ENCODE measurements at places on chromosomes 12 and 14.
A peak's percentile ranks its signal among the peaks of the same experiment; 100 is the strongest.

DNA sequence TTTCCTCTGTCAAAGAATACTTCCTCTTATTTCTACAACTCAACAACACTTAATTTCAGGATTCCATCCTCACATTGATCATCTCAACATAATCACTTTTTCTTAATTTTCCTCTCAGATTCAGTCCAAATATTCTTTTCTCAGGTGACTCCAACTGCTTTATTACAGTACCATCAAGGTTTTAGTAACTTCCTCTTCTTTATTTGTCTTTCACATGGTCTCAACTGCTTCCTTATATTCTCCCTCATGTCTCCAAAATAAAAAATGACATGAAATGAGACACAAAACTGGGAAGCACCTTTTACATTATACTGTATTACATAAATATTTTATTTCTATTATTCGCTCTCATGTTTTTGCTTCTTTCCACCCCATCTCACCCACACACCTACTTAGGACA, 55.5 kb downstream of the PPP2R5E start:
- DNase-seq = no peak

- no peak for DNase-seq
These were observed 334.9 kb downstream of the RMST start for GRCh38 chr12:97797473-97797872.

- no peak for DNase-seq
These were observed 92.7 kb downstream of the B4GALNT3 start for GRCh38 chr12:552466-552865.

DNA sequence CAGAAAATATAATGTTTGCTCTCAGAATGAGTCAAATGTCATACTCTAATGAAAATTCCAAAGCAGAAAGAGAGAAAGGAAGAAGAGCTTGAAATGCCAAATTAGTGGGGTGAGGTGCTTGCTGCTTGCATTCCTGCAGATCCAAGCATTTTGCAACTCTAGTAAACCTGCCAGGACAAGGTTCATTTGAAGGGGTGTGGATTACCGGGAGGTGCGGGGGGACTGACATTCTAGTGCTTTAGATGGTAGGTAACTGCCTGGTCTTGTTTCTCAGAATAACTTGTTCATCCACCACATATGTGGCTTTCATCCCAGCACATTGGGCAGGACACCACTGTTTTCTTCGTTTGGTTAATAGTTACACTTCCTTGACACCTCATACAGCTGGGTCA, 144.4 kb downstream of the AKAP6 start:
- DNase-seq = no peak

GRCh38 chr12:77437206-77437605, 371.8 kb upstream of the E2F7 start:
- no peak for DNase-seq

DNA sequence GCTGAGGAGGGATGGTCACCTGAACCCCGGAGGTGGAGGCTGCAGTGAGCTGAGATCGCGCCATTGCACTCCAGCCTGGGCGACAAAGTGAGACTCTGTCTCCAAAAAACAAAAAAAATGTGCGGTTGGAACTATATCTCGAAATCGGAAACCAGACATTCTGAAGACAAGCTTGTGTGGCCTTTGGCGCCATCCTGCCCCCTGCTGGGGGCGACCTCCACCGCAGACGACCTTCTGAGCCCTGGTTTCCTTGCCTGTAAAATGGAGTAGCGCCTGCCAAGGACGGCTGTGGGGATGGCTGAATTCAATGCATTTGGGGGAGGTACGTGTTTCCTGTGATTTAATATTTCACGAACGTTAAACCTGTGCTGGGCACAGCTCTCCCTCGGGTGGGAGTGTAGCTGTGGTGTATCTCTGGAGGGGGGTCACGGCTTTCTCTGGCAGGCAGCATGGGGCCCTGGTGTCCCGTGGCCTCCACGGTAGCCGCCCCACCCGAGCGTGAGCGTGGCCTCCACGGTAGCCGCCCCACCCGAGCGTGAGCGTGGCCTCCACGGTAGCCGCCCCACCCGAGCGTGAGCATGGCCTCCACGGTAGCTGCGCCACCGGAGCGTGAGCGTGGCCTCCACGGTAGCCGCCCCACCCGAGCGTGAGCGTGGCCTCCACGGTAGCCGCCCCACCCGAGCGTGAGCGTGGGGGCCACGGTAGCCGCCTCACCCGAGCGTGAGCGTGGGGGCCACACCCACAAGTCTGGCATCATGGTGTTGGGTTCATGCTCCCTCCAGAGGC, 55.3 kb downstream of the LRCOL1 start:
- DNase-seq = no peak

GRCh38 chr14:69500736-69501135, 16.2 kb downstream of the PLEKHD1 start:
- DNase-seq = no peak

DNA sequence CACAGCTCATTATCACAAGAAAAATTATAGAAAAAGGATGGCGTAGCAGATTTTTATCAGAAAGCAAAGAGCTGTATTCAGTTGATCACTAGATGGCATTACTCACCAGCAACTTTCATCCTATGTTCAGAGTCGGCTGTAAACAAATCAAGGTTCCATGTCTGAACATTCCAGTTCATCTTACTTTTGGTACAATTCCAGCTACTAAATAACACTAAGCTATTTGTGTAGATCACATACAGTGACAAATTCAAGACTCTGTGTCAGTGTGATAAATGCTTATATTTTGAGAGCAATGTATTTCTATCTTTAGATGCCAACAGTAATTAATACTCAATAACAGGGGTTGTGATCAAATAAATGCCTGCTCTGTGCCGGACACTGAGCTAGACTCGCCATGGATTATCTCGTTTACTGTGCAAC, 30.1 kb downstream of the NRDE2 start:
- DNase-seq = peak; percentile 54

DNA sequence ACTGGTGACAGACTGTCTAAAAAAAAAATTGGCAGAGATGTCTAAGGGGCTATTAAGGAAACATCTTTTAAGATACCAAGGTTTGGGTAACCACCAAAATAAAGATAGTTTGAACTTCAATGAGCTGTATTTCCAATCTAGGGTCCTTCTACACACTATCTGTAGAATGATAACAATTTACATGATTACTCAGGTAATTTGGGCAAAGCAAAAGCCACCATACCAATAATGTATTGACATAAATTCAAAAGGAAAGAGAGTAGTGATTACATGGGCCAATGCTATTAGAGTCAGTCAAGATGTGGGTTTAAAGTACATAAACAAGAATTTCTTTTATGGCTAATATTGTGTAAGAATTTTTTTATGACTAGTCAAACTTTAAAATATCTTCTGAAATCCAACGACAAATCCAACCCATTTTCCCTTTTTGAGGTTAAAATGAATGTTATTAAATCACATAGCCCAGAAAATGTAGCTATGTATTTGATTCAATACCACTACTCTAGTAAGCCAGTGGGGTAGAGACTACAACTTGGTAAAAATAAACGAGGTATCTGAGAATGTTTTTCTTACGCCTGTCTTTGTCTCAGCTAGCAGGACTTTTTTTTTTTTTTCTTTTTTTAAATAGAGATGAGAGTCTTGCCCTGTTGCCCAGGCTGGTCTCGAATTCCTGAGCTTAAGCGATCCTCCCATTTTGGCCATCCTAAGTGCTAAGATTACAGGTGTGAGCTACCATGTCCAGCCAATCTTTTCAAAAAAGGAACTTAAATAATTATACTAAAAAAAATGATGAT, 10.4 kb downstream of the PNN start:
- no peak for DNase-seq

GRCh38 chr14:75274899-75275569, 3.6 kb upstream of the FOS start:
- no peak for DNase-seq

DNA sequence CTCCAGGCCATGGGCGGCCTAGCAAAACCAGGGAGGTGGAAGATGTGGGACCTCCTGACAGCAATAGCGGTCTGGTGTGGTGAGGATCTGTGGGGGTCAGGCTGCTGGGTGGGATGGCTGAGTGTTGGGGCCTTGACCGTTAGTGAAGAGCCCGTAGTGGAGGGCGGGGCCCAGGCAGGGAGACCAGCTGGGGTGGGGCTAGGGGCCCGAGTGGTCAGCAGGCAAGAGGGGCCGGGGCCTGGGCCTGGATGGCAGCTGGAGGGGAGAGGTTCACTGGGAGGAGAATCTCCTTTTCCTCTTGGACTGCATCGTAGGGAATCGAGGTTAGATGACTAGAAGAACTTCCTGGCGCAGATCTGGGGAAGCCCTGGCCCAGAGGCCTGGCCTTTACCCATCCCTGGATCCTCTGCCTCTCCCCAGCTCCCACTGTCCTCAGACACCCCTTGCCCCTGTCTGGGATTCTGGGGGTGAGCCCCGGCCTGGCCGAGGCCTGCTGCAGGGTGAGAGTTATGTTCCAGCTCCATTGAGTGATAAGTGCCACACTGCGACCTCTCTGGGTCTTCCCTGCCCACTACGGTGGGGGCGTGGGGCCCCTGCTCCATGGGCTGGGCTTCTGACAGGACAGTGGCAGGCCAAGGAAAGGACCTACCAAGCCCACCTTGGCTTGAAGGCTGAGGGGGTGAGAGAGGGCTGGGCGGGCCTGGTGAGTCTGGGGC, 47.1 kb downstream of the KRT80 start:
- no peak for DNase-seq

- DNase-seq = no peak
These were observed 805.4 kb downstream of the VRK1 start for GRCh38 chr14:97602438-97603117.

DNA sequence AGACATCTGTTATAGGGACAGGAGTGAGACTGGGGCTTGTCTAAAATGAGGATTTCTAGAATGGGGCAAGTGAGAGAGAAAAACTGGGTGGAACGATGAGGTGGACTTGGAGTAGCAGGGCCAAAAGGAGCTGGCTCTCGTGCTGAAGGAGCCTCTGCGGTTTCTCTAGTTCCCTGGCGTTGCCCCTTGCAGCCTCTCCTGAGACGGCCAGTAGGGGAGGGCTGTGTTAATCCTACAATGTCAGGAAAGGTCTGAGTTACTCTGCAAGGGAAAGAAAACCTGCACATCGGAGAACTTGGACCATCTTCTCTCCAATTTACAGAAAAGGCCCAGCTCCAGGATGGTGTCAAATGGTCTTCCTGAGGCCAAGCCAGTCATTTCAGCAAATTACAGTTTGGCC, 963.8 kb upstream of the FLRT2 start:
- DNase-seq = no peak

- DNase-seq = no peak
These were observed 22.5 kb upstream of the PTGDR start for GRCh38 chr14:52244997-52245396.

DNA sequence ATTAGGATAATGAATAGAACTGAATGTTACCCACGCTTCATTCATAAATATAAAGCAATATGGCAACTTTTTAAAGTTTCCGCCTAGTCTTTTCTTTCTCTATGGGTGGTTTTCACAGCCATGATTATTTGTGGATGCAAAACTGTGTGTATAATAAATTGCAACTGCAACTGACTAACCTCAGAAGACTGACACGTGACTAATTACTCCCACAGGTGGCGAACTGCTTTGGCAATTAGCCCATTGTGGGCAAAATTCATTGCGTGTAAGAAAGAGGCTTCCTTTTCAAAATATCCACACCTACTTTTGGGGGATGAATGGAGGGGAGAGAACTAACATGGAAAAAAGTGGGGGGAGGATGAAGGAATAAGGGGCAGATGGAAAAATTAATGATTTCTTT, 79.0 kb downstream of the SLC25A21 start:
- no peak for DNase-seq

- no peak for DNase-seq
These were observed 630.3 kb downstream of the RPS29 start for GRCh38 chr14:48955857-48956256.

- no peak for DNase-seq
These were observed 139.3 kb downstream of the ADGRD1 start for GRCh38 chr12:131092901-131093603.

GRCh38 chr12:49985981-49986380, 13.2 kb downstream of the AQP6 start:
- DNase-seq = no peak

DNA sequence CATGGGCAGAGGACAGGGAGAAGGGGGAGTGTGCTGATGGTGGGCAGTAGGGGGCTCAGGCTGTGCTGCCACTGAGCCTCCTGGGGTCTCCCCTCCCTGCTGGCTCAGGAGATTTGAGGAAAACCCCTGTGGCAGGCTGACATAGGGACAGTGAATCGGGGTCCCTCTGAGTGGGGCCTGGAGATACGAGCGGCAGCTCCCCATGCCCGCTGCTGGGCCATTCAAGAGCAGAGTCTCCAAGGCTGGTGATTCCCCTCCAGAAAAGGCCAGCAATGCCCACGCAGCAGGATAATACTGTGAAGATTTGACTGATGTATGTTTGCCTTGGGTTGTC, 288.7 kb upstream of the SFSWAP start:
- no peak for DNase-seq

DNA sequence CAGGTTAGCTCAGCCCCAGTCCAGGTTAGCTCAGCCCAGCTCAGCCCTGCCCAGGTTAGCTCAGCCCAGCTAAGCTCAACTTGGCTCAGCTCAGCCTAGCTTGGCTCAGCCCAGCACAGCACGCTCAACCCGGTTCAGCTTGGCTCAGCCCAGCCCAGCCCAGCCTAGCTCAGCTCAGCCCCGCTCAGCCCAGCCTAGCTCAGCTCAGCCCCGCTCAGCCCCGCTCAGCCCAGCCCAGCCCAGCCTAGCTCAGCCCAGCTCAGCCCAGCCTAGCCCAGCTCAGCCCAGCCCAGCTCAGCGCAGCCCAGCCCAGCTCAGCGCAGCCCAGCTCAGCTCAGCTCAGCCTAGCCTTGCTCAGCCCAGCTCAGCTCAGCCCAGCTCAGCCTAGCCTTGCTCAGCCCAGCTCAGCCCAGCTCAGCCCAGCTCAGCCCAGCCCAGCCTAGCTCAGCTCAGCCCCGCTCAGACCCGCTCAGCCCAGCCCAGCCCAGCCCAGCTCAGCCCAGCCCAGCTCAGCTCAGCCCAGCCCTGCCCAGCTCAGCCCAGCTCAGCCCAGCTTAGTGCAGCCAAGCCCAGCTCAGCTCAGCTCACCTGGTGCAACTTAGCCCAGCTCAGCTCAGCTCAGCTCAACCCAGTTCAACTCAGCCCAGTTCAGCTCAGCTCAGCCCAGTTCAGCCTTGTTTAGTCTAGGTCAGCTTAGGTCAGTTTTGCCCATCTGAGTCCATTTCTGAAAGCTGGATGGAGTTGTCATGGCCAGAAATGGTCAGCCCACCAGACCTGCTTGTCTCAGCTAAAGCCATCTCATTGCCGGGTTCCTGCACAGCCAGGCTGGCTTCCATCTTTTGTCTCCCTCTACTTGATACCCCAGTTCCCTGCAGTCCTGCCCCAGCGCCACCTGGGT, 333.6 kb downstream of the TMEM121 start:
- peak; percentile 23 for DNase-seq

DNA sequence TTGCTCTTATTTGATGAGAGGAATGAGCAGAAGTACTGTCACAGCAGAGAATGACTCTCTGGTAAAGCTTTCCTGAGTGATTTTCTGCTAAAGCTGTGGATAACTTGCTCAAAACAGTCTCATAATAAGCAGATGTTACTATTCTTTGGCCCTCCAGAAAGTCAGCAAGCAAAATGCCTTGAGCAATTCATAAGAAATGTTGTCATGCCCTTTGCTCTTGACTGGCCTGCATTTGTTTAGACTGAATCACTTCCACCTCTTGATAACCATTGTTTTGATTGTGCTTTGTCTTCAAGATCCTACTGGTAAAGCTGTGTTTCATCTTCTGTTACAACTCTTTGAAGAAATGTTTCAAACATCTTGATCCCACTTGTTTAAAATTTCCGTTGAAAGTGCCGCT, 457.9 kb upstream of the FOXG1 start:
- DNase-seq = no peak

- no peak for DNase-seq
These were observed 298.8 kb upstream of the TBX3 start for GRCh38 chr12:114982760-114983159.

- no peak for DNase-seq
These were observed 19.0 kb downstream of the TMEM19 start for GRCh38 chr12:71704920-71705319.
